ENCODE measurements at places on chromosomes 11 and 22.

- peak; percentile 65 for DNase-seq
Observed at GRCh38 chr11:69280451-69280850, 13.5 kb upstream of the MYEOV start.

DNA sequence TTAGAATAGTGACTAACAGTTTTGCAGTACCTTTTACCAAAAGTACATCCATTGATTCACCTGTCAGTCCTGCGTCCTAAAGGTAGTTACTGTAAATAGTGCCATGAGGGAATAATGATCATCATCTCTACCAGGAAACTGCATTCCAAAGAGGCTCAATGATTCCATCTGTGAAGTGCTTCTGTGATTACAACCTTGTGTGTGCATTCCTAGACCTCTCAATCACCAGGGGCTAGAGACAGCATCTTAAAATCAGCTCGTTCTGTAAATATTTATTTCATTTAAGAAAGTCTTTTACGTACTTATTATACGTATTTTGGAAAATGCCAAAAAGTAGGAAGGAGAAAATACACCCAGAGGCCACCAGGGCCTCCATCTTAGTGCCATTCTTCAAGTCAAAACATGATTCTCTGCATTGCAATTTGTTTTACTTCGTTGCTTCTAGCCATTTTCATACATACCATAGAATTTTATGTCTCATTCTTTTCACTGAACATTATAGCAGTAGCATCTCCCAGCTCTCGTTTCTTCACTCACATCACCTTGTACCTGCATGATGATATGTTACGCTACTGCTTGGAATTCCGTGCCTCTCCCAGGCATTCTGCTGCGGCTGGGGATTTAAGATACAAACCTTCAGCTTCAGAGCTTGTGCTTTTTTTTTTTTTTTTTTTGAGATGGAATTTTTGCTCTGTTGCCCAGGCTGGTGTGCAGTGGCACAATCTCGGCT, 117.0 kb downstream of the SEZ6L start:
- DNase-seq: no peak

- no peak for DNase-seq
Observed at GRCh38 chr22:37222440-37222971, 10.2 kb upstream of the SSTR3 start.

DNA sequence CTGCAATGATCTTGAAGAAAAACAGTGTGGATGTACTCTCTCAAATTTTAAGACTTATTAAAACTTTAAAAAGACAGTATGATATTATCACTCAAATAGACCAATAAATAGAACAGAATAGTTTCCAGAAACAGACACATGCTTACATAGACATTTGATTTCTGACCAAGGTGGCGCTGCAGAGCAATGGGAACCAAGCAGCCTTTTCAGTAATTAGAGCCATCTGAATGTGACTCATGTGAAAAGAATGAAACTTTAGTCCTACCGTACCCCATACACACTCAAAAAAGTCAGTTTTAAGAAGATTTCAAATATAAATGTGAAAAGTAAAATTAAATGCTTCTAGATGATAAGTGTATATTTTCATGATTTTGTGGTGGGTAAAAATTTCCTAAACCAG, 74.2 kb upstream of the MS4A8 start:
- peak; percentile 13 for DNase-seq

DNA sequence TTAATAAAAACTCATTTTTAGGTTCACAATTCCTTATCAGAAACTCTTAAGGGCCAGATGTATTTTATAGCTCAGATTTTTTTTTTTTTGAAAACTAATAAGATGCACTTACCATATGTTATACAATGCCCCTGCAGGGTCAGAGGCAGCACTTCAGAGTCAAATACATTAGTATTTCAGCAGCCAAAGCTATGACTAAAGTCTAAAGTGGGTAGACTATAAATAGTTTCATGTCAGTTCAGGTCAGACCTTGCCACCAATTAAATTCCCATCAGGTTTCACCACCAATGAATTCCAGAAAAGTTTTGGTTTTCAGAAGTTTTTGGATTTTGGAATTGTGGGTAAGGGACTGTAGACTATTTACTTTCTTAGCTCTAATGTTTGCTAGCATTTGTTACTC, 75.9 kb downstream of the FAM83F start:
- DNase-seq: no peak

- DNase-seq: no peak
Observed at GRCh38 chr11:116638463-116638862, 134.3 kb downstream of the BUD13 start.

DNA sequence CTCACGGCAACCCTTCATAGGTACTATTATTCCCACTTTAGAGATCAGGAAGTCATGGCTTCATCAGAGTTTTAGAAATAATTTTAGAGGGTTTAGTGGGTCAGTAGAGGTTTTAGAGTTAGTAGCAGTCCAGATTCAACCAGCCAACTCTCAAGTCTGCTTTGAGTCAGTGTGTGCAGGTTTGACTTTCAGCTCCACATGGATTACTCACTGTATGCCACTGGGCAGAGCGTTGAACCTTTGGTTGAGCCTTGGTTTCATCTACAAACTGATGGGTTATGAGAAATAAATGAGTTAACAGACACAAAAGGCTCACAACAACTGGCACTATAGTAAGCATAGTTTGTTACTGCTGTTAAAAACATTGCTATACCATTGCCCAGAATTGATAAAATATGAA, 19.0 kb upstream of the TP53AIP1 start:
- no peak for DNase-seq

DNA sequence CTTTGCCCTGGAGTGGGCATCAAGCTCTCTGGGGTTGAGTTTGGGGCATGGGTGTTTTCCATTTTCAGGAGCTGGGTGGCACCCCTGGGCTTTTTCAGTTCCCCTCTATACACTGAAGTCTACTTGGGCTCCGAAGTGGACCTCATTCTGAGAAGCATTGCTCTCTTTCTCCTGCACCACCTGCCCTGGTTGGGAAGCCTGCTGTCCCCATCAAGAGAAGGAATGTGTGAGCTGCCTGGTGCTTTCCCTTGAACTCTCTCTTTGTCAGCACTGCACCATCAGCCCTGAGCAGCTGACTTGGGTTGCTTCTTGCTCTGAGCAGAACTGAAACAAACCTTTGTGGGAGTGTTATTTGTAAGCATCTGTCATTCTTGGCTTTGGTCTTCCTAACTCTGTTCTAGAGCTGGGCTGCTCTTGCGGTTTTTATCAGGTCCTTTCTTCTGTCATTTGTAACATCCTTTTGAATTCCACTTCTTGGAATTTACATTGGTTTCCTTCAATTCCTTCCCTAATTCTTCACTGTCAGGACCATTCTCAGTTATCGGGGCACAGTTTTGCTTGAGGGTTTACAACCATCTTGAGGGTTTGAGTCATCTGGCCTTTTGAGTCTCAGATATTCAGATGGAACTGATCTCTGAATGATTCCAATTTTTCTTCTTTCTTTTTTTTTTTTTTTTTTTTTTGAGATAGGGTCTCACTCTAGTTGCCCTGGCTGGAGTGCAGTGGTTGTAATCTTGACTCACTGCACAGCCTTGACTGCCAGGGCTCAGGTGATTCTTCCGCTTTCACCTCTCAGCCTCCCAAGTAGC, 20.5 kb downstream of the UBE2L3 start:
- DNase-seq: no peak

DNA sequence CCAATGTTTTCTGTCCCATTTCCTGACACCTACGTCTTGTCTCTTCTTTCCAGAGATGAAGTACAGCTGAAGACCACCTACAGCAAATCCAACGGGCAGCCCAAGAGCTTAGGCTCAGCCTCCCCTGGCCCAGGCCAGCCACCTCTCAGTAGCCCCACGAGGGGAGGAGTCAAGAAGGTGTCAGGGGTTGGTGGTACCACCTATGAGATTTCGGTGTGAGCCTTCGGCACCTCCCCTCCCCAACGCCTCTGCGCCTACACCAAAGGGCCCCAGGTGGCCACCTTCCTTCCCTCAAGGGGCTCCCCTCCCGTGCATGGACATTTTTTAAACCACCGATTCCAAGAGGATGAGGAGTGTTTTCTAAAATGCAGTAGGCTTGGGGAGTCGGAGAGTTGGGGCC, 12.2 kb downstream of the MED19 start:
- no peak for DNase-seq

GRCh38 chr22:29396126-29396525, 7.8 kb upstream of the AP1B1 start:
- no peak for DNase-seq

- DNase-seq: no peak
Observed at GRCh38 chr22:43260331-43261231, 73.6 kb upstream of the TTLL12 start.

DNA sequence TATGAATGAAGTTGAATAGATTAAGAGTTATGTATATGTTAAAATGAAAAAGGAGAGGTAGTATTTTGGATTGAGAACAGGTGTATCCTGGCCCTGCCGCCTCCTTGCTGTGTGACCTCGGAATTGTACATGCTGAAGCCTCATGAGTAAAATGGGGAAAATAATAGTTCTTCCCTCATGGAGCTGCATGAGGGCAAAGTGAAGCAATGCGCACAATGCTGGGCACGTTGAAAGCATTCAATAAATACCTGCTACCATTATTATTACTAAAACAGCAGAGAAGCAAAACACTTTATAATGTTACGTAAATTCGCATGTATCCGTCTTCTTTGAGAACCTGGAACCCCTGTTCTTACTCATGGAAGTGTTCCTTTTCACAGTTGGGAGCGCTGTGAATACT, 5.7 kb downstream of the AMOTL1 start:
- no peak for DNase-seq

- DNase-seq: no peak
Observed at GRCh38 chr11:74434528-74434927, 32.8 kb downstream of the KCNE3 start.

- DNase-seq: no peak
Observed at GRCh38 chr11:1864231-1864630, 11.3 kb downstream of the LSP1 start.

GRCh38 chr22:46087816-46088277, 62.5 kb upstream of the PPARA start:
- no peak for DNase-seq

- no peak for DNase-seq
Observed at GRCh38 chr11:10456519-10456918, 1.5 kb downstream of the AMPD3 start.

DNA sequence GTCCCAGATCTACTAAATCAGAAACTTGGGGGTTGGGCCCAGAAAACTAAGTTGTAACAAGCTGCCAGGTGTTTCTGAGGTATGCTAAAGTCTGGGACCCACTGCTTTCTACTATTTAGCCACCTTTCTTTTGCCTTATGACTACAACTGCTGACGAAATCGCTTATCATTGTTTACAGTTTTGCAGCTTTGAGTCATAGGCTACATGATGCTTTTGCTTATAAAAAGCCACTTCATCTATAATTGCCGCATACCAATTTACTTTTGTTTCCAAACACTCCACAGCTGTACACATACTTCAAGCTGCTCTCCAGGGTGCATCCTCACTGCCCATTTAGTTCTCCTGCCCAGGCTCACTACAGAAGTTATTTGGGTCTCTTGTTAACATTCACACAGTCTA, 144.7 kb downstream of the ENTHD1 start:
- peak; percentile 5 for DNase-seq

DNA sequence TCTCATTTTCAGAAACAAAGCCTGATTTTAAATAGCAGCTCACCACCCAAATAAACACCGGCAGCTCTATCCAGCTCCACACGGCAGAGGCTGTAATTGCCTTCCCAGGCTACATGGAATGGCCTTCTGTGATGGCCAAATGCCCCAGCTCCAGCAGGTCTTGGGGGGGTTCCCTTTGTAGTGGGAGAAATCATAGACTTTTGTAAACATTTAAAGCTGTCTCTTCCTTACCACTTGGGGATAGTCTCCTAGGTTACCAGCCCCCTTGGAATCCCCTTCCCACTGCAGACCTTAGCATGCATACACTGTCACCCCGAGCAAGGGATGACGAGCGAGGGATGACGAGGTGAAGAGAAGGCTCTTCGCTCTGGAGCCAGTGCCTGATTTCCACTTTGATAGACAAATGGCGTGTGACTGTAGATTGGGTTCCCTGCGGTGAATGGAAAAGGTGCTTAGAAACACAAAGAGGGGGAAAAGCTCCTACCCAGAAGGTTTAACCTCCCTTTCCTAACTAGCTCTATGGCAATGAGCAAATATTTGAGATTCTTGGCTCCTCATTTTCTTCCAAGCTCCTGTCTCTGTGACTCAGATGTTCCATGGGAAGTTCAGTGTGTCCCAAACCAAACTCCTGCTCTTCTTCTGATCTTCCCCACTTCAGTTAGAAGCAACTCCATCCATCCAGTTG, 108.0 kb upstream of the CADM1 start:
- DNase-seq: no peak

DNA sequence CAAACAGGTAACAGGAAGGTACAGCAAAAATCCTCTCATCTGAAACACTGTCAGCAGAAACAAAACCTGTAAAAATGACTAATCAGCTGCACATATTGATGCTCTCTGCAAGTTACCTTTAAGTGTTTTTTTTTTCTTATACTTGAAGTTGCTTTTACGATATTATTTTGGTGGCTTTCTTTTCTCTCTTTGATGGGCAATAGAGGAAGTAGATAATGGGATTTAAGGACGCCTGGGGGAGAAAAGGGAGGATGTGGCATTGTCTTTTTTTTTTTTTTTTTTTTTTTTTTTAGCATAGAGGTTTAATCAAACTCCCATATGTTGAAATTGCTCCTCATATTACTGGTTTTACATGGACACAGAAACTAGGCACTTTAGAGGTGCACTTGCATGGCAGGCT, 11.4 kb upstream of the ADSL start:
- no peak for DNase-seq

DNA sequence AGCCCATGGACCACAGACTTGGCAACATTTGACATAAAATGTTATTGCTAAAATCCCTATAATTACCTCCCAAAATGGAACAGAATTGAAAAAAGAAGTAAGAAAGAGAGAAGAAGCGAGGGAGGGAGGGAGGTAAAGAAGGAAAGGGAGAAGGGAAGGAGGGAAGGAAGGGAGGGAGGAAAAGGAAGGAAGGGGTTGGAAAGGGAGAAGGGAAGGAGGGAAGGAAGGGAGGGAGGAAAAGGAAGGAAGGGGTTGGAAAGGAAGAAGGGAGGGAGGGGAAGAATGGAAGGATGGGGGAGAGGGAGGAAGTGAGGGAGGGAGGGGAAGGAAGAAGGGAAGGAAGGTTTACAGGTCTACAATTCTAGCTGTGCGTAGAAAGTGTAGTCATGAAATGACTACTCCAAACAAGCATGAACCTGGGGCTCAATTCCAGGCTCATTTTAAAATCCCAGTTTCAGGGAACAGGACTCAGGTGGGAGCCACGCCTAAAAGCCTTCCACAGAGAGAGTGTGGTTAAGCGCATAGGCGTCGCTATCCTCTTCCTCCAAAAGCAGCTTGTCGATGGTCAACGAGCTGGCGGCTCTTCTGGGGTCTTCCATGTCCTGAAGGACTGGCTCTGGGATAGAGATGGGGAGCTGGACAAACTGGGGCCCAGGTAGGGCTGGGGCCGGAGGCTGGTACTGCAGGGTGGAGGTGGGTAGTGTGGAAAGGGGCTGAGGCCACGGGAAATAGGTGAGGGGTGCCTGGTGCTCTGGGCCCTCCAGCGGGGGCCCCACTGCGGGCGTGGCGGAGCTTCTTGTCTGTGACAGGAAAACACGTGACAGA, 25.1 kb downstream of the POU2AF1 start:
- no peak for DNase-seq

Data from NCI-H460 (cell line).